GM06990 (cell line): ENCODE measurements at places on chromosomes 3 and 15.

- DNase-seq: no peak
Observed at GRCh38 chr3:124117486-124117885, 125.6 kb upstream of the ROPN1 start.

GRCh38 chr3:8324747-8325146 lies 176.9 kb upstream of the LMCD1 start:
- peak; percentile 2 for DNase-seq

GRCh38 chr3:155032918-155033317 lies 47.2 kb upstream of the MME start:
- DNase-seq: no peak

- DNase-seq: no peak
Observed at GRCh38 chr3:197520311-197521276, 35.2 kb downstream of the BDH1 start.

DNA sequence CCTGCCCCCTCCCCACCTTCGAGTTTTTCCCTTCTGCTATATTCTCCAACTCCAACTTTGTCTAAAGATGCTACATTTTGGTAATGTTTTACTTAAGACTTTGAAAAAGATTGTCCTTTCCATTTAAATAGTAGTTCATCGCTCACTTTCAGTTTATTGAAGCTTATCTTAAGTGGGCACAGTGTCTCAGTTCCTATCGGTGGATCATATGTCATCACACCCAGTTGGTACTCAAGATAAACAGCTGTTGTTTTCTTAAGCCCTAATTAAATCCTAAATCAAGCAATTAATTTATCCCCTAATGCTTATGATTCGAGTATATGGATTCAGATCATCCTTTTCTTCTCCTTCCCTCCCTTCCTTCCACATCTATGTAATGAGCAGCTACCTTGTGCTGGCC lies 210.7 kb downstream of the TLE3 start:
- no peak for DNase-seq

GRCh38 chr15:89785064-89785773 lies 9.1 kb downstream of the MESP2 start:
- no peak for DNase-seq

GRCh38 chr15:99098991-99099390 lies 5.9 kb upstream of the SYNM start:
- DNase-seq: no peak

- no peak for DNase-seq
Observed at GRCh38 chr3:28117598-28117997, 123.8 kb upstream of the CMC1 start.

GRCh38 chr3:48432411-48433371 lies 2.8 kb upstream of the PLXNB1 start:
- DNase-seq: no peak
